Inflammatory macrophage treated with lipopolysaccharide for 1 hour (primary cell): ENCODE measurements at places on chromosomes 16 and 17.
A peak's percentile ranks its signal among the peaks of the same experiment; 100 is the strongest.

- DNase-seq = no peak
These were observed 24.8 kb upstream of the MAP3K14 start for GRCh38 chr17:45341533-45342158.

- DNase-seq = no peak
These were observed 23.0 kb downstream of the SUPT6H start for GRCh38 chr17:28684963-28685362.

- no peak for DNase-seq
These were observed 174.4 kb upstream of the TOX3 start for GRCh38 chr16:52721331-52721730.

DNA sequence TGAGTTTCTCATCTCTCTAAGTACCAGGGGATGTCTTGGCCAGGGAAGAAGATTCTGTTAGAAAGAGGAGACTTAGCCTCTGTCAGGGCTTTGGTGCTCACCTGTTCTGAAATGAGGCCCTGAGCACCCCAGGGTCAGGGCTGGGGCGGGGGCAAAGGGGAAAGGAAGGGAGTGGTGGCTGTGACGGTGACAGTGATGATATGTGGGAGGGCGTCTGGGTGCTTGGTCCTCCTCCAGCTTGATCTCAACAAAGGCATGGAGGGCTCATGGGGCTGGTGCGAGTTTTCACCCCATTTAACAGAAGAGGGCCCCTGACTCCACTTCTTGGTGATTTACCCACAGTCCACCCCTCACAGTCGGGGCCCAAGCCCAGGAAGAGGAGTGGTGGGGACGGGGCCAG is 15.1 kb downstream of the SOX8 start:
- DNase-seq = no peak

DNA sequence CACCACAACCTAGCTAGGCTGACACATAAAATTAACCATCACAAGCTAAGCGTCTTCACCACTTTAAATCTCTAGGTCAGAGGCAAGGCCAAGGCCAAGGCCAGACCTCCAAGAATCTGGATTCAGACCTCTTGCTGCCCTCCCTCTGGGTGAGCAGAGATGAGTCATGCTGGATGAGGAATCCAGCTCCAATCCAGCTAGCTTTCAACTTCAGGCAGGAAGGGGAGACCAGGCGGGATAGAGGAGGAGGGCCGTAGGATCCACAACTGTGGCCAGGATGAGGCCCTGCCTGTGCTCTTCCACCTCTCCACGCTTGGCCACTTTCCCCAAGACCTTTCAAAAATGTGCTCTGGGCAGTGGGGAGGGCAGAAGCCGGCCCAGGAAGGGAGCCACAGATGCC is 14.7 kb downstream of the LRRC75A start:
- no peak for DNase-seq

GRCh38 chr17:69608141-69608540 is 193.6 kb downstream of the MAP2K6 start:
- DNase-seq = no peak

DNA sequence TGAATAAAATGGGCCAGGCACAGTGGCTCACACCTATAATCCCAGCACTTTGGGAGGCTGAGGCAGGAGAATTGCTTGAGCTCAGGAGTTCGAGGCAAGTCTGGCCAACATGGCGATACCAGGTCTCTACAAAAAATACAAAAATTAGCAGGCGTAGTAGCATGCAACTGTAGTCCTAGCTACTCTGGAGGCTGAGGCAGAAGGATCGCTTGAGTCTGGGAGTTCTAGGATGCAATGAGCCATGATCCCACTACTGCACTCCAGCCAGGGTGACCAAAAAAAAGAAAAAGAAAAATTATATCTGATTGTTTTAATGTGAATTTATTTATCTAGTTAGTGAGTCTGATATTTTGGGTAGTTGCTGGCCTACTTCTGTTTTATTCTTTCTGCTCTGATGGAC is 7.0 kb downstream of the IL34 start:
- no peak for DNase-seq

GRCh38 chr16:1968146-1968953 is 1.7 kb downstream of the RNF151 start:
- DNase-seq = peak; percentile 38

- peak; percentile 92 for DNase-seq
These were observed 19.7 kb downstream of the MAP3K3 start for GRCh38 chr17:63641692-63642448.

GRCh38 chr17:14460516-14461226 is 159.8 kb downstream of the HS3ST3B1 start:
- DNase-seq = no peak

DNA sequence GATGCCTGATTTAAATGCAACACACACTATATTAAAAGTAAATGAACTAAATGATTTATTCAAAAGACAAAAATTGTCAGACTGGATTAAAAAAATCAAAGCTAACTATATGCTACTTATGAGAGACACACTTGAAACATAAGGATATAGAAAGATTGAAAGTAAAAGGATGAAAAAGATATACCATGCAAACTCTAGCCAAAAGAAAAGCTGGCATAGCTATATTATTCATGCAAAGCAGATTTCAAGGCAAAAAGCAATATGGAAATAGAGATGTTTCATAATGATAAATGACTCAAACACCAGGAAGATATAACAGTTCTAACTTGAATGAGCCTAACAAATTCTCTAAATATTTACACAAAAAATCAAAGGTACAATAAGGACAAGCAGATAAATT is 149.2 kb downstream of the MYO1D start:
- DNase-seq = no peak

- DNase-seq = peak; percentile 44
These were observed 70.3 kb downstream of the SDR42E1 start for GRCh38 chr16:81940781-81941560.

DNA sequence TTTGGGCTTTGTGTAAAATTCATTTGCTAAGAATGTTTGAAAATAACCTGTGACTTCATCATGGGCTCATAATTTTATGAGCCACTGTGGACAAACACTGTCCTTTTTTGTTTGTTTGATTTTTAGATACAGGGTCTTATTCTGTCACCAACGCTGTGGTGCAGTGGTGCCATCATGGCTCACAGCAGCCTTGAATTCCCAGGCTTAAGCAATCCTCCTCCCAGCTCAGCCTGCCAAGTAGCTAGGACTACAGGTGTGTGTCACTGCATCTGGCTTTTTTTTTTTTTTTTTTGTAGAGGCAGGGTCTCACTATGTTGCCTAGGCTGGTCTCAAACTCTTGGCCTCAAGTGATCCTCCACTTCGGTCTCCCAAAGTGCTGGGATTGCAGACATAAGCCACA is 8.3 kb downstream of the TEX2 start:
- no peak for DNase-seq

GRCh38 chr17:3977387-3977786 is 13.2 kb upstream of the ATP2A3 start:
- no peak for DNase-seq

- DNase-seq = no peak
These were observed 43.4 kb downstream of the ZNF18 start for GRCh38 chr17:11953924-11954323.

- DNase-seq = no peak
These were observed 36.6 kb downstream of the TTC19 start for GRCh38 chr17:16036261-16036660.

DNA sequence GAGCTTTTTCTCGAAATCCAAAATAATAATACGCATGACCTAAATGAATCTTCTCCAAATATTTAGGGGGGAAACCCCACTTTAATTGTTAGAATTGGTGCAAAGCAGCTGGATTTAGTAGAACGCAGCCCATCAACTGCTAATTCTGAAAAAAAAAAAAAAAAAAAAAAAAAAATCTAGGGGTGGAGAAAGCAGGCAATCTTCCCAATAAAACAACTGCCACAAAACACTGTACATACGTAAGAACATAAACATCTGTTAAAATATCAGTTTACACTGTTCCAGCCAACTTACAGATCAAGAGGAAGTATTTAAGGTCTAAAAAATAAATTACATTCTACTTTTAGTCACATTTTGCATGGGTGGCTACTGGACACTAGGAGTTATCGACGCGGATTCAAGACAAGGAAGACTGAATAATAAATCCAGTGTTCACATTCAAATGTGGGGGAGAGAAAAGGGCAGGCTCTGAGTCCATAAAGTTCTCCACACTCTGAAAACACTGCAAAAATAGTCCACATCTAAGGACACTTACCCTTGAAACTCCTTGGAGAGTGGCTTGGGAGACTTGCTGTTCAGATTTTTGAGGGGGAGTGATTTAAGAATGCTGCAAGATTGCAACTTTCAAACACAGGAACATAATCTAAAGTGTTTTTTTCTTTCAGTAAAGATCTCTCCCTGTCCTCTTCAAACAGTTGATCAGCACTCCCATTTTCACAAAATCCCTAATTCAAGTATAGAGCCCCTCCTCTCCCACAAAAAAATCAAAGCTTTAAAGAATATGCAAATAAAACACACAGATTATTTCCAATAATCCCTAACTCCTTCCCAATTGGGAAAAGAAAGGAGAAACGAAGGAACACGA is 1.3 kb downstream of the APPBP2 start:
- peak; percentile 19 for DNase-seq

- DNase-seq = no peak
These were observed 8.4 kb upstream of the ALDH3A1 start for GRCh38 chr17:19756546-19756945.

DNA sequence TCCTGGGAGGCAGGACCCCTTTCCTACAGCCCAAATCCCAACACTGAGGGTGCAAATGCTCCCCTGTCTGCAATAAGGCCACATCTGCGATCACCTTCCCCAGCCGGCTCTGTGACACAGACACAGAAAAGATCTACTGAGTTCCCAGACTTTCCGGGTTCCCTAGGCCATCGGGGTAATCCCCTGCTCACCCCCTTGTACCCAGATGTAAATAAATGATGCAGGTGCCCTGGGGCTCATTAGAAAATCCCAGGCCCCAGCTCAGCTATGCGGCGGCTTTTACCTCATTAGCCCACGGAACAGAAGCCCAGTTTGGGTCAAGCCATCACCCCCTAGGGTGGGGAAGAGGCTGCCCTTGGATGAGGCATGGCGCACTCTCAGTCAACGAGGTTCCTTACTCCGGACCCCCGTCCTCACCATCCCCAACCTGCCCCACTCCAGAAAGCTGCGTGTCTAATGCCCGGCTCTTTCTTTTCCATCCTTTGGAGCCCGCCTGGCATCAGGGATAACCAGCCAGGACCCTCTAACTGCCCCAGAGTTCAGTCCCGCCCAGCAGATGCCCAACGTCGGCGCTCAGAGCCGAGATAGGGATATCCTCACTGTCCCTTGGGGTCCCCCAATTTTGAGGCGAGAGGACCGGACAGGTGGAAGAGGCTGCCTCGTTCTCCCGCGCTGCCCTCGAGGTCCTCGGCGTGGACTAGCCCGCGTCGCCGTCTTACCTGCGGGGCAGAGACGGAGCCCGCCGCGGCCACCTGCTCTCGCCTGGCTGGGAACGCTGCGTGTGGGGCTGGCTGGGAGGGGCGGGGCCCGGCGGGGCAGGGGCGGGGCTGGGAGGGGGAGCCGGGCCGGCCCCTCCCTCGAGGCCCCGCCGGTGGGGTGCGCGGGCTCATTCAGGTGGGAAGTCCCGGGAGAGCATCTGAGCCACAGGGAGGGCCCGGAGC is at the start of gene ZNF385C:
Gene ZNF385C, minus strand, starts transcription at position 783 of the 941 bp plus-strand sequence. CDS start 35,417 bp downstream, outside the sequence.
- DNase-seq = no peak

DNA sequence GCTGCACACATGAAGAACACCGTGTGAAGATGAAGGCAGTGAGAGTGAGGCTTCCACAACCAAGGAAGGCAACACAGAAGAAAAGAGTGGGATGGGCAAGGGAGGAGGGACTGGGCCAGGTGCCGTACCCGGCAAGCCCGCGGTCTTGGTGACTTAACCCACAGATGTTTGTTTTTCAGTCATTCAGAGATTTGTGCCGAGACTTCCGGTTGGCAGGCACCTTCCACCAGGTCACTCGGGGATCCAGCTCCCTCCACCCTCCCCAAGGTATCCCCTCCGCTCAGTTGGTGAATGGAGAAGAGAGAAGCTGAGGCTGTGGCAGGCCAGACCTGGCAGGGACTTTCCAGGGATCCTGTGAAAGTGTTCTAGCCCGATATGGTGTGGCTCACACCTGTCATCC is 4.9 kb upstream of the KREMEN2 start:
- DNase-seq = no peak

DNA sequence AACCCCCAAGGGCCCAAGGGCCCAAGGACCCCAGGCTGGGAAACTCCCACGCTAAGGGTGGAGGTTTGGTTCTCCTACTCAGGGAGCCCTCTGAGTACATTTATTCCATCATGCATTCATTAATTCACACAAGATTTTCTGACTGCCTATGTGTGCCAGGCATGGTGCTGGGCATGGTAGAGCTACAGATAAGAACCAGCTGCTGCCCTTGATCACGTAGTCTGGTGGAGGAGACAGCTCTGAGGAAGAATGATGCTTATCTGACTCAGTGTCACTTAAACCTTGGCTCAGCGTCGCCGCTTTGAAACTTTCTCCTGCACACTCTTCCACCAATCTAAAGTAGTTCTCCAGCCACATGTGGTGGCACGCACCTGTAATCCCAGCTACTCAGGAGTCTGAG is 3.6 kb upstream of the ARL4D start:
- DNase-seq = no peak

- no peak for DNase-seq
These were observed 3.6 kb upstream of the WDR24 start for GRCh38 chr16:693766-694165.
